ENCODE measurements at places on chromosomes 16 and 17.

DNA sequence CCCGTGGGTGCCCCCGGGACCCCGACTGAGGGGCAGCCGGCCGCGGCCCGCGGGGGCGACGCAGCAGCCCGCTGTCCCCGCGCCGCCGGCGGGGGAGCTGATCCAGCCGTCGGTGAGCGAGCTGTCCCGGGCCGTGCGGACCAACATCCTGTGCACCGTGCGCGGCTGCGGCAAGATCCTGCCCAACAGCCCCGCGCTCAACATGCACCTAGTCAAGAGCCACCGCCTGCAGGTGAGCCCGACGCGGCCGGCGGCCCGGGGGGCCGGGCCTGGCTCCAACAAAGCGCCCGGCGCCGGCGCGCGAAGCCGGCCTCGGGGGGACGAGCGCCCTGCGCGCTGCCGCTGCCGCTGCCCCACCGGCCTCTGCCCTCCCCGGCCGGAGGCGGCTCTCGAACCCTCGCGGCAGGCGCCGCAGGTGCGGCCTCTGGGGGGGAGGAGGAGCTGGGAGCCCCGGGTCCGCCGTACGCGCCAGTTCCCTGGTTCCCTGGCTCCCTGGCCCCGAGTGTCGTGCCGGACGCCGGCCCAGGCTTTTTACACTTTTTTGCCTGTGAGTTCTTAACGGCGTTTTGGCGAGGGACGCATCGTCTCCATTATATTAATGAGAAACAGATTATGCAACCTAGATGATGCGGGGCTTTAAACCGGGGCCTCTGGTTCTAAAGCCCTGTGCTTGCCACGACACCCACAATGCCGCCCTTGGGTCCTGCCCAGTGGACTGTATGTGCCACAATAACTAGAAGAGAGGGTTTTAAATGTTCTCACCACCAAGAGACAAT is 521 bp downstream of the ATMIN start:
- DNase-seq = peak; percentile 77

DNA sequence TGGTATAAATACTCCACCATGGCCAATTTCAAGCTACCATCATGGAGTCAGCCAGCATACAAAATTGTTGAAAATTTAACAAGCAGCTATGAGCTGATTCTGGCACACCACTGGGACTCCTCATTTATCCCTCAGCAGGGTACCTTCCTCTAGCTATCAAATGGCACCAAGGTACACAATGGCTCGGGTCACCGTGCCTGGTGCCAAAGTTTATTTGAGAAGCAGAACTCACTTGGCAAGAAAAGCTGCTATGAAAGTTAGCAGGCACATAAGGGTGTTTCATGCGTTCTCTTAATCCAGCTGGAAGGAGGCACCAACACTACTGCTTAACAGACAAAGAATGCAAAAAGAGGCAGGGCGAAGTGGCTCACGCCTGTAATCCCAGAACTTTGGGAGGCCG is 51.6 kb downstream of the IKZF3 start:
- no peak for DNase-seq

DNA sequence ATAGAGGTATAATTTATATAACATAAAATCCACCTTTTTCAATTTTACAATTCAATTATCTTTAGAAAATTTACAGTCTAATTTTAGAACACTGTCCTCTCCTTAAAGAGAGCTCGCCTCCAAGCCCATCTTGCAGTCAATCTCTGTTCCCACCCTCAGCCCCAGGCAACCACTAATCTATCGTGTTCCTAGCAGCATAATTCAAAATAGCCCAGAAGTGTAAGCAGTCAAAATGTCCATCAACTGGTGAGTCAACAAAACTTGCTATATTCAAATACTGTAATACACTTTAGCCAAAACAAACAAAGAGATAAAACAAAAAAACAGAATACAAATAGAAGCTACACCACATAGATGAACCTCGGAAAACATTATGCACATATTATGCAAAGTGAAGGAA is 1006.8 kb upstream of the EEF2KMT start:
- no peak for DNase-seq

DNA sequence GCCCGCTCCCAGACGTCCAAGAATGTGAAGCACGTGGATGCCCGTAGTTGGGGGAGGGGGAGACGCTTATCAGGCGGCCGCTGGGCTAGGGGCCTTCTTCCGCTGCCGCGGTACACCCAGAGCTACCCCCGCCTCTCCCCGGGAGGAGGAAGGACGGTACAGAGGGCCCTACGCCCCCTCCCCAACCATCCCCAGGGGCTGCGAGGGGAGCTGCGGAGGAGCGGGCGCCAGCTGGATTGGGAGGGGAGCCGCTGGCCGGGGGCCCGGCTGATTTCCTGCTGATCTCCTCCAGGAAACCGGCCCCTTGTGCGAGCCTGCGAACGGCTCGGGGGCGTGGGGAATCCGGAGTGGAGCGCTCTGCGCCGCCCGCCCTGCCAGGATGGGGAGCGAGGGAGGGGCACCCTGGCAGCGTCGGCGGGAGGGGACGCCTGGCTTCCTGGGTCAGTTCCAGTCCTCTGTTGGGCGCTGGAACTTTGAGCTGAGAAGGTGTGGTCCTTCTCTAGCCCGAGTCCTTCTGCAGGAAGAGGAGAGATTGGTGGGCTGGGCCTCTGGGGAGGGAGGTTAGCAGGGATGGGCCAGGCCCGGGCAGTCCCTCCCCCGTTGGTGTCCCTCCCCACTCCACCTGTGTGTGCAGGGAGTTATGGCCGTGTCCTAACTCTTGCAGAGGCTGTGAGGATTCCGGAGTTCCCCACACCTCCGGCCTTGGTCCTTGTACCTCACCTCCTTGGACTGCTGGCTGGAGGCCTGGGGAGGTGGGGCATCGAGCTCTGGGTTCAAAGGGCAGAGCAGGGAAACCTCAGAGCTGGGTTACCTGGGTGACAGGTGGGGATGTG is 19.2 kb downstream of the GJD3 start:
- peak; percentile 46 for DNase-seq

- DNase-seq = no peak
Observed at GRCh38 chr16:88533381-88533917, 36.8 kb upstream of the ZC3H18 start.

- DNase-seq = no peak
Observed at GRCh38 chr16:57925310-57925709, 45.6 kb downstream of the CNGB1 start.

- DNase-seq = peak; percentile 9
Observed at GRCh38 chr17:57106107-57106835, 21.2 kb downstream of the AKAP1 start.

DNA sequence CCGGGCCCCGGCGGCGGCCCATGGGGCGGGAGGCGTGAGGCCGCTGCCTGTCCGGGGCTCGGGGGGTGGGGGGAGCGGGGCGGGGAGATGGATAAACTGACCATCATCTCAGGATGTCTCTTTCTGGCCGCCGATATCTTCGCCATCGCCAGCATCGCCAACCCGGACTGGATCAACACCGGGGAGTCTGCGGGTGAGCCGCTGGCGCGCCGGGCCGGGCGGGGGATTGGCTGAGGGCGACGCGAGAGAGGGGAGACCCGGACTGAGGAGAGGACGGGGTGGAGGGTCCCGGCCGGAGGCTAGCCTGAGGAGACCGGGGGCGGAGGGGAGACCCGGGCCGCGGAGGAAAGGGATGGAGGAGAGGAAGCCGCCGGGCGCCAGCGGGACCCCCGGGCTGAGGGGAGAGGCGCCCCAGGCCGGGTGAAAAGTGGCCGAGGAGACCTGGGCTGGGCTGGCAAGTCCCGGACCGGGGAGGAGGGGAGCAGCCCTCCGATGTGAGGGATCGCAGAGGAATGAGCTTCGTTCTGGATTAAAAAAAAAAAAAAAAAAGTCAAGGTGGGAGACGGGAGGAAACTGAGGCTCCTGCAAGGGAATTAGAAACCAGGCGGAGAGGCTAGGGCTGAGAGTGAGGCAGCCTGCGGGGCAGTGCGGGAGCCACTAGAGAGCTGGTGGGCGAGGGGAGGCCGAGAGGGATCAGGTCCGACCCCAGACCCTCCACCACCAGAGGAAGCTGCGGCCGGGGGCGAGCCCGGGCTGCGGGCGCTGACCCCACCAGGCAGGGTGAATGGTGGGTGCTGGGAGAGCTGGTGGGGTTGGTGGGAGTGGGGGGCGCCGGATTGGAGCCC is 526 bp downstream of the MOSMO start:
- peak; percentile 63 for DNase-seq

DNA sequence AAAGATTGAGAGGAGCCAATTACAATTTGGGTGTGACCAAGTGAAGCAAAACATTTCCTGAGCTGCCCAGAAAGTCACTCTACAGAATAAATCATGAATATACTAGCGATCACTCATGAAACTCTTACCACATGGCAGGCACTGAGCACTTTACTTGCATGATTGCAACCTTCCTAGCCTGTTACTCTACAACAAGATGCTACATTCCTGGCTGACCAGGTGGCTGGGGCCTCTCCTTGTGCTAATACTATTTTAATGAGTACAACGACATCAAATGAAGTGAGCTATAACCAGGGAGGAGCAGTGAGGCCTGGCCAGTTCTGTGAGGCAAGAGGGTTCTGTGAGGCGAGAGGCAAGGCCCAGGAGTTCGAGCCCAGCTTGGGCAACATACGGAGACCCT is 75.2 kb downstream of the CPPED1 start:
- no peak for DNase-seq

DNA sequence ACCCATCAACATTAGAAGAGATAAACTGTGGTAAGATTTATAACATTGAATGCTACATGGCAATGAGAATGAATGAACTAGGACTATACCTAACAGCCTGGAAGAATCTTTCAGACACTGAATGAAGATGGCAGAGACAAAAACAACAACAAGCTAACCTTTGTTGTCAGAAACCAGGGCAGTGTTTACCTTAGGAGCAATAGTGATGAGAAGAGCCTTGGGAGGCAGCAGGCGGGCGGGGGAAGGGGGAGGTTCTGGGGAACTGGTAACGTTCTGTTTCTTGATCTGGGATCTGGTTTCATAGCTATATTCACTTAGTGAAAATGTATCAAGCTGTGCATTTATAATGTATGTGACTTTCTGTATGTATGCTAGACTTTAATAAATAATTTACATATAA is 139.0 kb upstream of the TNRC6C start:
- DNase-seq = no peak

- DNase-seq = no peak
Observed at GRCh38 chr16:48628359-48628985, 18.5 kb upstream of the N4BP1 start.

- no peak for DNase-seq
Observed at GRCh38 chr16:89534252-89534756, 26.1 kb downstream of the SPG7 start.

- no peak for DNase-seq
Observed at GRCh38 chr17:29590411-29591145, 1.1 kb upstream of the GIT1 start.

GRCh38 chr17:34201225-34201624 is 53.9 kb upstream of the CCL2 start:
- DNase-seq = no peak

- DNase-seq = peak; percentile 49
Observed at GRCh38 chr17:6641247-6641863, 495 bp downstream of the TXNDC17 start.

- no peak for DNase-seq
Observed at GRCh38 chr17:29616300-29617048, 6.2 kb downstream of the CORO6 start.

- no peak for DNase-seq
Observed at GRCh38 chr16:21560462-21560861, 38.9 kb upstream of the METTL9 start.

DNA sequence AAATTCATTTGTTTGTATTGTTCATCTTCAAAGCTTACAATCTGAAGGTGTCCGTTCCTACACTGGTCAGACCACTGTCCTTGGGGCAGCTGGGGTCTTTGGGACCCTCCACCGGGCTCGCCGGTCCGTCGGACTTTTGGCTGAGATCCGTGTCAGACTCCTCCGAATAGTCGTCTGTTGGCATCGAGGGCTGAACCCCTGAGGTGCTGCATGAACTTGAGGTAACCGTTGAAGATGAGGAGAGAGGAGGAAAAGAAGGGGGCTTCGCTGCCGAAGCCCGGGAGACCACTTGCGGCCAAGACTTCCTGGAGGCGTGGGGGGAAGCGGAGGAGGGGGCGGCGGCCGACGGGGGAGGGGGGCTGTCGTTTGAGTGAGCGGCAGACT is 260.8 kb downstream of the ZFHX3 start:
- no peak for DNase-seq

- DNase-seq = peak; percentile 61
Observed at GRCh38 chr16:68737046-68737729, at the start of gene CDH1. Gene CDH1 (plus strand): TSS chr16:68737292. CDS start chr16:68737416, 124 bp downstream.

DNA sequence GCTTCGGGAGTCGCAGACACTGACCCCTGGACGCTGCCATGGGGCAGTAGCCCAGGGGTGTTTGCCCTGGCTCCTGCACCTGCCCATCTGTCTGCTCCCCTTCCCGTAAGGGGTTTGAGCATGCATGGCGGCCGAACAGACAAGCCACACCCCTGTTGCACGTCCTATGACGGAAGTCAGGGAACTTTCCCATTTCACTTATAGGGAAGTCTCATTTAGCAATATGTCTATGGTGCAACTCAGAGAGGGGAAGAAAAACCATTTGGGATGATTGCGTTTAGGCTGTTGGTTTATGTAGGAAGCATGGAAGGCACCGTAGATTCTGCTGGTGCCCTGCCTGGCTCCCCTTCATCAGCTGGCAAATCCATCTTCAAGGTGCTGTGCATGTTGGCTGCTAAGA is 112.5 kb downstream of the HAPSTR1 start:
- no peak for DNase-seq

DNA sequence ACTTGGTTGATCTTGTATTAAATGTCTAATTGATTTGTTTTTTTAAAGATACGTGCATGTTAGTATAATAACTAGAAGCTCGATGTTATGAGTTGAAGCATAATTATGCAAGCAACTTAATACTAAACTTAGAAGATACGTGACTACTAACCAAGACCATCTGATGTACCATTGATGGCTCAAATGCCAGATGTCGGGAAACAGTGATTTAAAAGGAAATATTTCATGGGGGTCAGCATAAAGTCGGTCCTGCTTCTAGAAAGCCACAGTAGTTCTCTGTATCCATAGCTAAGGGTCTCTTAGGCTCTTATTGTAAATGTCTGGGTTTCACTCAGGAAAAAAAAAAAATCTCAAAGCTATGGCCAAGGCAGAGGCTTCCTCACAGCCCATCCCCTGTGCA is 61.2 kb upstream of the RBFOX1 start:
- no peak for DNase-seq

GRCh38 chr17:67633751-67634211 is 84.0 kb upstream of the NOL11 start:
- no peak for DNase-seq

DNA sequence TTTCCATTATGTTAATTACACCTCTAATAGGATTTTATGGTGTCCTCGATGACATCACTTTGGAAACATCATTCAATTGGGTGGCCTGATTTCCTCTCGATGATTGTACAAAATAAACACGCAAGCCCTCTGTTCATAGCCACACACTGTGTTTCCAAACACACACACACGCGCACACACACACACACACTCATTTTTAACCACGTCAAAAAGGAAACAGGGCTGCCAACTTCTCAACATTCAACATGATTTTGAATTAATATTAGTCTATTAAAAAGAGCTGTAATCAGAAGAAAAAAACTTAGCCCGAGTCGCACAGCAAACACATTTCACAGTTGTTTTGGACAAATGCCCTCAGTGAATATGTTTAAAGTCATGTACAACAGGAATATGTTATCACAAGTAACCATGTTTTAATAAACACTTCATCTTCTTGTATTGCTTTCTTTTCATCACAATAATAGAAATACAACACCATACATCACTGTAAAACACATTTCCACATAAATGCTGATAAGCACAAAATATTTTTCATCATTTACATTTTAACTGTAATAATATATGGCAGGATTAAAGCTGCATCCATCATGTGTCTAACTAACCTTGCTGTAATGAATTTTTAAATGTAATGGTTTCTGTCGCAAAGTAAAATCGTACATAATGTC is 219.1 kb upstream of the IRX3 start:
- no peak for DNase-seq

All from erythroblast (primary cell).